ENCODE measurements at places on chromosomes 5 and 9. TPM values are rescaled to one million over a fixed set of nuclear protein-coding genes. Genes with fewer than 3 reads are reported as not detected.

- no peak for DNase-seq
Measured at GRCh38 chr9:116267021-116267420, 113.4 kb downstream of the PAPPA start.

DNA sequence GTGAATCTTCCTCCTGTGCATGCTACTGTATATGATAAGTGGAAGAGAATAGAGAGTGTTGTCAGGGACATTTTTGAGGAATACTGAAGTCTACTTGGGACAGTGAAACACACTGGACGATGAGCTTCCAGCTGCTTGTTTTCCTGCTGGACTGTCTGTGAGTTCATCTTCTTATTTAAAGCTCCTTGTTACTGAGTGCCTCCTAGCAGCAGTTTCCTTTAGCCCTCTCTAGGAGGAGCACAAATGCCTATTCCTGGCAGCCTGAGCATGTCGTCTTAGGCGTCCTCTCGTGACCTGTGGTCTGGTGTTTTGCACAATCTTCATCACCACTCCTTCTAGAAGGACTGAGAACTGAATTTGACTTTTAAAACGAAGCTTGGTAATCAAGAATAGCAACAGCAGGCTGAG, 43.8 kb downstream of the ANKRD33B start:
- DNase-seq: no peak

- no peak for DNase-seq
Measured at GRCh38 chr9:124964056-124964455, 23.2 kb upstream of the GOLGA1 start.

The KIF24 gene
- 4.9 TPM for total RNA-seq

The HTR1A gene
- total RNA-seq: not detected

- DNase-seq: no peak
Measured at GRCh38 chr9:16271967-16272366, 598.5 kb downstream of the BNC2 start.

- DNase-seq: no peak
Measured at GRCh38 chr5:118558871-118559270, 429.5 kb downstream of the DTWD2 start.

- no peak for DNase-seq
Measured at GRCh38 chr5:32387211-32387610, 57.3 kb downstream of the ZFR start.

The RLN2 gene
- not detected for total RNA-seq

The SLC9A3 gene
- total RNA-seq: 7.8 TPM

The C5 gene
- total RNA-seq: 7.6 TPM

DNA sequence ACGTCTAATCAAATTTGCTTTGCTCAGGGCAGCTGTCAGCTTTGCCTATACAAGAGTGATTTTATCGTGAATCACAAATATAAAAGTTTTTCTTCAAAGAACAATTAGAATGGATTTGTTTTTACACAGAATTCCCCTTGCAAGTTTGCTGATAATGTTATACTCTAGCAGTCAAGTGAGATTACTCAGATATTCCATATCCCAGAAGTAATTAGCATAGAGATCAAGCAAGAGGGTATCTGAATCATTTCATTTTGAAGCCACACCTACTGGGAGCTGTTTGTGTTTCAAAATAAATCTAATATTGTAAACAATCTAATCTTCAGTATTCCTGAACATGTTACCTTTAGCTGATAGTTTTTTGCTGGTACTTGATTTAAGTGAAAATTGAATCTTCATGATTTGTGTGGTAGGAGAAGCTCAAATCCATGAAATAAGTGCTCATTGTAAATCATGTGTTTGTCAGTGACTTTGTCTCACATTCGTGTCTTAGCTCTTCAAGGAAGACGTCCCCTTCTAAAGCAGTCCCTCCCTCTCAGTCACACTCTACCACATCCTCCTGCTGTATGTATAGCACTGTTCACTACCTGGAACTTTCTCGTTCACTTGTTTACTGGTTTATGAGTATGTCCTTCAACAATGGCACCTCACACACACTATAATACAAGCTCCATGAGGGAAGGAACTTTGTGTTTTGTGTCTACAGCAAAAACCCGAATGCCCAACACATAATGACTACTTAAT, 3.3 kb upstream of the TTC39B start:
- DNase-seq: no peak

DNA sequence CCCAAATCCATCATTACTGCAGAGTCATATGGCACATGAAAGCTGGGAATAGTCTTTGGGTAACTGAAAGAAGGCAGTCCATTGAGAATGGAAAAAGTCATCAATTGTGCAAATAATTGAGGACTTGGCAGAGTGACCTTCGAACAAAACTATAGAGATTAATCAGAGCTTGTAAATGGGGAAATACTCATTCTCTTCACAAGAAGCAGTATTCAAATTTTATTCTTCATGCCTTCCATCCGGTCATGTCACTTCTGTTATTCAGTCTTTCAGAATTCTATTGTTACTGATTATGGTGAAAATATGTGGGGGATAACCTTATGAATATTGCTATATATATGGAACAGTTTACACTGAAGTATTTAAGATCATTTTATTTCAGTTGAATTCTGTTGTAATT, 8.1 kb downstream of the RGMB start:
- DNase-seq: no peak

DNA sequence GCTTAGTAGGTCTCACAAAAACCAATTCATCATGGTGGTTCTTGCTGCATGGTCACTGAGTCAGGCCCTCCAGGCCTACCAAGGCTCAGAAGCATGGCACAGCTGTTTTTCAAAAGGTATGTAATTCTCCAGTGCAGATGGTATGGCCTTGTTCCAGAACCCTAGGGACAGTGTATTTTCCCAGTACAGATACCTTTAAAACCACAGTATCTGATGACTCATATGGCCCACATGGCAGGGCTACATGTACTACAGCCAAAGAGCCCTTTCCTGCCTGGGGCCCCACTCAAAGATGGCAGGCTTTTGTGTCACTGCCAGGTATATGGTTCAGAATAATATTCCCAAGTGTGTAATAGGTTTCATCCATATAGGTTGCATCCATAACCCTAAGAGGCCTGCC, 16.5 kb downstream of the CSF2 start:
- DNase-seq: no peak

DNA sequence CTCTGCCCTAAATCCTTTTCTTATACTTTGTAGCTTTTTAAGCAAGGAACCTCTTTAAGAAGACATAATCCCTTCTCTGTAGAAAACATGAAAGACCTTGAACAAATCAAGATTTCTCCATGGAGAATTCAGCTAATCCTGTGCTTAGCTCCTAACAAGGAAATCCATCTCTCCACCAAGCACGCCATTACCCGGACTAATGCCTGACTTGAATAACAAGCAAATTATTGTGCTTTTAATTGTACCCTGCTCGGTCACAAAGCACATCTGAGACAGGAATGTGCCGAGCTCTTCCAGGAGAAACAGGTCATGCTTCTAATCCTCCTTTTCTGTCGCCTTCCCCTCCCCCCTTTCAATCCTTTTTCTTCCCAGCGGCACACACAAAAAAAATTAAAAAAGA, 141.3 kb downstream of the PSAT1 start:
- no peak for DNase-seq

GRCh38 chr5:6370580-6370979, 7.8 kb downstream of the MED10 start:
- no peak for DNase-seq

- no peak for DNase-seq
Measured at GRCh38 chr5:108625654-108626053, 122.0 kb upstream of the FER start.

GRCh38 chr5:181205761-181206649, 1.0 kb upstream of the TRIM7 start:
- no peak for DNase-seq

The TLX3 gene
- not detected for total RNA-seq

The ASPN gene
- 0.29 TPM for total RNA-seq

The PCDHA1 gene
- total RNA-seq: not detected

The LECT2 gene
- total RNA-seq: not detected

DNA sequence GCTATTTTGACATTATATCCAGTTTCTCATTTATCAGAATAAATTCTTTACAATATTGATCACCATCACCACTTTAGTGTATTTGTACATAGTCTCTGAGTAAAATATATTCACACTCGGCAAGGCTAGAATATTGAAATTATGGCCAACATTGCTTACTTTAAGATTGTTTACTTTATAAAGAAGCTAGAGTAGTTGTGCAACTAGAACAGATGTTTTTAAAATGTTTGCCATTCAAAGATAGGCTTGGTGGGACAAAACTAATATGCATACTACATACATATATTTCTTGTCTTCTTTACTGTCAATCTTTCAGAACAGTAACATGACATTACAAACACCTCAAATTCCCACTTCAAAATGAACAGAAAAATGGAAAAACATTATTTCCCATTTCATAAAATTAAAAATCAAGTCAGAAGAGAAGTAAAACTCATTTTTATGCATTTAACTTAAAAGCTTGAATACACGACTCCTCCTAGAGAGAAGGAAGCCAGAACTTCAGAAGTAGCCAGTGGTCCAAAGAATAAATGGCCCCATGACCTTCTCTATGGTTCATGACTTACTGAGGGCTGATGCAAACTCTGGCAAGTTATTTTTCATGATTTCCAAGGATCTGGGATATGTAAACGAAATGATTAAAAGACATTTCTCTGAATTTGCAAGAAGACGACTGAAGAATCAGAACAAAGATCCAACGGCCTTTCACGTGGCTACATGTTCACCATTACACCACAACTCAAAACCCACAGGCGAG, 14.1 kb downstream of the MTX3 start:
- no peak for DNase-seq

GRCh38 chr9:26346942-26347477, 545.6 kb downstream of the CAAP1 start:
- DNase-seq: no peak

The DPP7 gene
- total RNA-seq: 66.9 TPM

- no peak for DNase-seq
Measured at GRCh38 chr5:5739490-5739945, 317.0 kb downstream of the ICE1 start.

The STKLD1 gene
- total RNA-seq: not detected

DNA sequence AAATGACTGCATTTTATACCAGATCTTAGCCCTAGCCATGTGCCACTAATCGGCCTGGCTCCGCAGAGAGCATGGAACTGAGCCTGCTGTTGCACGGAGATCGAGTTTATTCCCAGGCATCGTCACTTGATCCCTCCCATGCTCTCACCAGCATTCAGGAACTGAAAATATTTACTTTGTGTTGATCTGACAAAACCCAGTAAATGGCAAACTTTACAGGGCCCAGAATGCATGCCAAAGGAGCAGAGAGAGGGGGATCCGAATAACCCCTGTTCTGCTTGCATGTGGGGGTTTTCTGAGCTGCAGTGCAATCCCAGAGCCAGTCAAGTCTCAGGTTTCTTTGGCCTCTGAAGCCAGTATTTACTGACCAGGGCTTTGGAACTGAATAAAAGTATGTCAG, 87.3 kb downstream of the GAS1 start:
- no peak for DNase-seq

GRCh38 chr9:68844157-68844556, 139.1 kb downstream of the PIP5K1B start:
- no peak for DNase-seq

- DNase-seq: no peak
Measured at GRCh38 chr5:162785673-162786072, 651.7 kb upstream of the CCNG1 start.

DNA sequence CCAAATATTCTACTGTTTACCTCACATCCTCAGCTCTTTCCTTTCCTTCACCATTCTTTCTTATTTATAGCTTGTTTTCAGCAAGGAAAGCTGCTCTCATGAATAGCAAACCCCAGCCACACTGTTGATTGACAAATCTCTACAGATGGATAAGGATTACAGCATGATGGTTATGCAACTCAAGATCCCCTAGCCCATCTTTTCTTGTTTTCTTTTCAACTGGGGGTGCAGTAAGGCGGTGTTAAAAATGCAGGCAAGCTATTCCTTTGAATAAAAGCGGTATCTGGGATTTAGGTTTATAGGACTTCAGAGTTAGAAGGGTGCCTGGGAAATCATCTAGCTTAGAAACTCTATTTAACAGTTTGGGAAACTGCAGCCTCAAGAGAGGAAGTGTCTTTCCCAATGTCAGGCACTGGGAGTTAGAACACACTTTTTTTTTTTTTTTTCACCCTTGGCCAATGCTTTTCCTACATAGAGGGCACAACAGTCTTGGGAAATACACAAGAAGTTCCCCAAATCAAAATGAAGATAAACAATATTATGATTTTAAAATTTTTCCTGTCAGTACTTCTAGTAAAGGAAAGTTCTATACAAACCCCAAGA, 2.6 kb downstream of the SPARC start:
- DNase-seq: no peak

DNA sequence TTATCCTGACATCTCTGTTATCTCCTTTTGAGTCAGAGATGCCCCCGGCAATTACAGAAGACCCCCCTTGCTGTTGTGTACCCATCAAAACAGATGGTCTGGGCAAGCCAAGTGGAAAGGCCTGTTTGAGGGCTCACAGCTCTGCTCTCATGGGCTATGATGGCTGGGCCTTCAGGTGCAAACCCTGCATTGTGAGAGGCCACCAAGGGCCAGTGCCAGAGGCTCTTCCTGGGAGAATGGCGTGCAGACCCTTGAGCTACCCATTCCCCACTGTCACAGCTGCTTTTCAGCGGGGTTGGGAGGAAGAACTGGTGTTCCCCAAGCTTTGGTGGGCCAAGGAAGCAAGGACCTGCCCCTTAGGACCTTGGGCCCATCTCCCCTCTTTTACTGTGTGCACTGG, 174.7 kb upstream of the PPP1R26 start:
- no peak for DNase-seq

The PLPP7 gene
- total RNA-seq: 0.29 TPM

GRCh38 chr5:103111468-103111867, 8.5 kb downstream of the GIN1 start:
- no peak for DNase-seq

DNA sequence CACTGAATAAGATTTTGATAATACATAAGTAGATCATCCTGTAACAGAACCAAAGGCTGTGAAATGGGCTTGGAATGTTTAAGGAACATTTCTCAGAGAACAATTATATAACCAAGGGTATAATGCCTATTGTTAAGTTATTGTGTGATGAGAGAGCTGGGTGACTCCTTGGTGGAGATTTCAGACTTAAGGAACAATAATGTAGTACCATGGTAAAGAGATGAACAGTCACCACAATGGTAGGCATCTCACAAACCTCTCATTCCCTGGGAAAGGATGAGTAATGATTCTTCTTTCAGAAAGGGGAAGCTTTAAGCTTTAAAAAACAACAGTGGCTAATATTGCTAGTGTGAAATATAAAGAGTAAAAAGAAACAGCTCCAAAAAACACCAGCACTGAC, 147.4 kb downstream of the TRIM36 start:
- no peak for DNase-seq

DNA sequence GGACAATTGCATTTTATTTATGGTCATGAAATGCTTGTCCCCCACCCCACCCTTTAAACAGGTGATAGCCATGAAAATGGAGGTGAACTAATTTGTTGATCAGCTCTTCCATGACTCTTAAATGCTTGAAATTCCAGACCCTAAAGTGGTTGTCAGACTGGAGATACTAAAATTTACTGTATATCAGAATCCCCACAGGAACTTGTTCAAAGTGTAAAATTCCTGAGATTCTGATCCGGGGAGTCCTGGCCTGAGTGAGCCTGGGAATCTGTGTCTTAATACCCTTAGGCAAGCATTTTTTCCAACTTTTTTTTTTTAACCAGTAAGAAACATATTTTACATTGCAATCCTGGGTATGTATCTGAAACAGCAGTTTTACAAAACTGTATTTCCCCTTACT, 4.7 kb downstream of the SKP2 start:
- DNase-seq: no peak

The FBP2 gene
- total RNA-seq: not detected
